CD8-positive, alpha-beta T cell (primary cell): ENCODE measurements at places on chromosomes 7 and 10.
A peak's percentile ranks its signal among the peaks of the same experiment; 100 is the strongest.

GRCh38 chr7:20284003-20284770 lies 46.5 kb upstream of the ITGB8 start:
- DNase-seq = no peak

DNA sequence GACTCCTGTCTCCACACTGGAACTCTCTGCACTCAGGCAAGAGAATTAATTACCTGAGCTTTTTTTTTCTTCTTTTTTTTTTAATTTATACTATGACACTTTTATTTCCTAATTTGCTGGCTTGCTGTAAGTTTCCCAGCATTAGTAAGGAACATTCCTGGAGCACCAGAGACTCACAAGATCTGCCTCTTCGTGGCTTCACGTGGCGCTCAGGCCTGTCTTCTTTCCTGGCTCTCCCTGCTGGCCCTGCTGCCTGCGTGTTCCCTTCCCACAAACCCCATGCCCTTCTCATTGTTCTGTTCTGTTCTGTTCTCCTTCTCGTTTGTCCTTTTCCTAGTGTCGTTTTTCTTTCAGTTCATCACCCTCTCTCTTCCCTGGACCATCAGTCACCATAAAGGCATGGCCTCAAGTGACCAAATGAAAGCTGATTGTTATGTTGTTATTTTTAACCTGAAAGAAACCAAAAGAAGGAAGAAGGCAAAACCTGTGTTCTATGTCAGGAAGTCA lies 591.6 kb upstream of the PFKP start:
- no peak for DNase-seq

- DNase-seq = no peak
Observed at GRCh38 chr7:18126281-18126680, 98.6 kb upstream of the PRPS1L1 start.

DNA sequence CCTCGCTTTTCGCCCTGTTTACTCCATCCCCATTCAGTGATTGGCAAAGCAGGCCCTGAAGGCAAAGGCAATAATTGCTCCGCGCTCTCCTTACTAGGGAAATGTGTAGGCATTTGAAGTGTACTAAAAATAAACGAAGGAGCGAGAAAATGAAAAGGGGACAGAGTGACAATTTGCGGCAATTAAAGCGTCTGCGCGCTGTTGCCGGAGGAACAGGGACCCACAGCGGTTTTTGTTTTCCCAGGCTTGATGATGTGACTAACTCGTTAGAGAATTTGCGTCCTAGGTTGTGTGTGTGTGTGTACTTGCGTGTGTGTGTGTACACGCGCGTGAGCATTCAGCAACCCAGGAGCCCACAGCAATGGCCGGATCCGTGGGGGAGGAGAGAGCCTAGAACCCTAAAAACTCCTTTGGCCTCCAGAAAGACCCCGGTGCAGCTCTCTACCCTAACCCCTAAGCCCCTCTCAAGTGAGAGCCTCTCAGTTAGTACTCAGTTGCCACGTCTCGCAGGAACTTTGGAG lies 7.8 kb upstream of the DLX6 start:
- no peak for DNase-seq

DNA sequence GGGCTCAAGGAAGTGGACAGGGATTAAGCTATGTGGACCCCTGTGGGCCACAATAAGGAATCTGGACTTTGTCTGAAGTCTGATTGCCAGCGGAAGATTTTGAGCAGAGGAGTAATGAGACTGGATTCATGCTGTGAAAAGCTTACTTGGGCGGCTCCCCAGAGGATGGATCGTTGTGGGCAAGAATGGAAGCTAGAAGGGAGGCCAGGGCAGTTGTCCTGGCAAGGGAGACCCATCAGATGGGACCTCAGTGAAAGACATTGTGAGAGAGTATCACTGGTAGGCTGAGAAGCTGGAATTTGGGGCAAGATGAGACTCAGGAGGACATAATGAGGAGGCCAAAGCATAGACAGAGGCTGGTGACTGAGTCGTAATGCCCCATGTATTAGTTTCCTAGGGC lies 15.6 kb downstream of the ABCC2 start:
- no peak for DNase-seq

DNA sequence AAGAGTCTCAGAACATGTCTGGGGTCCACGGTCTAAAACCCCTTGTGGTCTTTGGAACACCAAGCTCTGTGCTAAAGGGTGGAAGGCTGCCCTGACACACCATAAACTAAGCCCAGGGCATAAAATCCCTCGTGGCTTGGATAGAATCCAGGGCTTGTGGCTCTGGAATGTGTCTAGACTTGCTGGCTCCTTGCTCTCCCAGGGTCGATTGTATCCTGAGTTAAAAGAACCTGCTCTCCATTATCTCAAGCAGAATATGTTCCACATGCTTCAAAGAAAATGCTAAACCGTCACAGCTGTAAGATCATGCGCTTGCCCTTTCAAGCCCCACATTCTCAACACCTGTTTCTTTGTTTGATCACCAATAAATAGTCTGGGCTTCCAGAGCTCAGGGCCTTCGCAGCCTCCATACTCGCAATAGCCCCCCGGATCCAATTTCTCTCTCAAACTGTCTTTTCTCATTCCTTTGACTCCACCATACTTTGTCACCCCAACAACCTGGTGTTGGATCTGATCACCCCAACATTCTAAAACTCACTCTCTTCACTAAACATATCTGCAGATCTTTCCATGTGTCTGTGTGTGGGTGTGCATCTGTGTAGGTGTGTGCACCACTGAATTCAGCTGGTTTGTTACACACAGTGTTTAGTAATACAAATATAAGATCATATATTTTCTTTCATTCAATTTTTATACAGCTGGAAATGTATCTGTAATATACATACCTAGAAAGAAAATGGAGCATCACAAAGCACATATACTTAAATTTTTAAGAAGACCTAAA lies 238.5 kb downstream of the ZMYND11 start:
- DNase-seq = no peak

- no peak for DNase-seq
Observed at GRCh38 chr10:69492746-69493462, 41.6 kb downstream of the TSPAN15 start.

DNA sequence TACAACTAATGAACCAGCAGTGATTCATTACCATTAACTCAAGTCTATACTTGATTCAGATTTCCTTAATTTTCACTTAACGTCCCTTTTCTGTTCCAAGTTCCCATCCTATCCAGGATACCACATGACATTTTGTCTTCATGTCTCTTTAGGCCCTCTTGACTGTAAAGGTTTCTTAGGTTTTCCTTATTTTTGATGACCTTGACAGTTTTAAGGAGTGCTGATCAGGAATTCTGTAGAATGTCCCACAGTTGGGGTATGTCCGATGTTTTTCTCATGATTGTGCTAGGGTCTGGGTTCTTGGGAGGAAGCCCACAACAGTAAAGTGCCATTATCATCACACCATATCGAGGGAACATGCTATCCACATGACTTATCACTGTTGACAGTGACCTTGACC lies 162.7 kb downstream of the PTPN20 start:
- no peak for DNase-seq

GRCh38 chr7:1537535-1538412 lies 7.3 kb downstream of the MAFK start:
- DNase-seq = no peak

DNA sequence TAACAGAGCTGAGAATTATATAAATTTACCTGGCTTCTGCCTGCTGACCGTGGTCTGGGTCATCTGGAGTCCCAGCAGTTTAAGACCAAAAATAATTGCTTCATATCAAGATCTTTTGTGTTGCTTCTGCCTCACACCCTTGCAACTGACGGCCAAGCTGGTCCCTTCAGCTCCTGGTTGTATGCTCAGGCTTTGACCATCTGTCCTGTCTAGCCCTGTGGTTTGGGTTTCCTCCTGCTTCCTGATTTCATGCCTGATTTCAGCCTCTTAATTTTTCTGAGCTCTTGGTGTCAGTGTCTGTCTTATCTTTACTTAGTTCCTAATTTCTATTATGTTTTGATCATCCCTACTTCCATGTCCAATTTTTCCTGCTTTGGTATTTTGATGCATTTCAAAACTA lies 87.9 kb upstream of the PLXDC2 start:
- DNase-seq = no peak

DNA sequence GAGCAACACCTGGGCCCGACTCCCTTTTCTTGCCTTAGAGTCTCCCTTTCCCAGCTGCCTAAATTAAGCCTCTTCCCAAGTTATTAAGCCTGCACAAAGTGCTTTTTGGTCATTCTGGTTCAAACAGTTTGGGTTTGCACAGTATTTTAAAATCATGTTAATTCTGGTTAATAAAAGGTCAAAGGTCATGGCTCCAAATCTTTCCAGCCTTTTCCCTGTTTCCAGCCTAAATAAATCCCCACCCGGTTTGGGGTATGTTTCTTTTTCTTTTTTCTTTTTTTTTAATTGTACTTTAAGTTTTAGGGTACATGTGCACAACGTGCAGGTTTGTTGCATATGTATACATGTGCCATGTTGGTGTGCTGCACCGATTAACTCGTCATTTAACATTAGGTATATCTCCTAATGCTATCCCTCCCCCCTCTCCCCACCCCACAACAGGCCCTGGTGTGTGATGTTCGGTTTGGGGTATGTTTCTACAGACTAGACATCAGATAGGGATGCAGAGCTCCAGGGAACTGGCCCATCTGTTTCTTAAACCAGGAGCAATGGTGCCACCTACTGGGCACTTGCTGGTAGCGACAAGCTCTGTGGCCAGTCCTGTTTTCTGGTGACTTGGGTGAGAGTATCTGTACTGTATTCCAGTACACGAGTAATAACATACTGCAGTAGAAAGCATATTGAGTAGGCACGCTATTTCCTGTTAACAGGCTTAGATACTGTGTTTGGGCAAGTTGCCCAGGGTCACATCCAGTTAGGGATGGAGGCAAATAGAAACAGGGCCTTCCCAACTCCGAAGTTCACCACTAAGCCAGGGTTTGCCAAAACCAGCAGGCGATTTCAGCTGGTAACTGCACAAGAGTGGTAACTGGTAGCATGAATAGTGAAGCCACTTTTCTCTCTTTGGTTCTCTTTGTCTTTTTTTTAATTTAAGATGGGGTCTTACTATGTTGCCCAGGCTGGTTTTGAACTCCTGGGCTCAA lies 60.6 kb upstream of the TRIM8 start:
- peak; percentile 87 for DNase-seq

DNA sequence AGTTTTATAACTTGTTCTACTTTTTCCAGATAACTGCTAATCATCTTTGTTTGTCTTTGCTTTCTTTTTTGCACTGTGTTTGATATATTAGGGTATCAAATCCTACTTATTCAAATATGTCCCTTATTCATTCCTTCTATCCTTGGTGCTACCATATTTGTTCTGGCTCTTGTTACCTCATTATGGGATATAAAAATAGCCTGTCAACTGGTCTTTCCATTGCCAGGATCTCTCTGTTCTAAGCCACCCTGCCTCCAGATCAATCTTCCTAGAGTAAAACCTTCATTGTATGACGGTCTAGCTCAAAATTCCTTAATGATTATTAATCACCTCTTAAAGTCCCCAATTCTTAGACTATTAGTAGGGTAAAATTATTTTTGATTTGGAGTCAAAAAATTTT lies 25.2 kb downstream of the MET start:
- DNase-seq = no peak

DNA sequence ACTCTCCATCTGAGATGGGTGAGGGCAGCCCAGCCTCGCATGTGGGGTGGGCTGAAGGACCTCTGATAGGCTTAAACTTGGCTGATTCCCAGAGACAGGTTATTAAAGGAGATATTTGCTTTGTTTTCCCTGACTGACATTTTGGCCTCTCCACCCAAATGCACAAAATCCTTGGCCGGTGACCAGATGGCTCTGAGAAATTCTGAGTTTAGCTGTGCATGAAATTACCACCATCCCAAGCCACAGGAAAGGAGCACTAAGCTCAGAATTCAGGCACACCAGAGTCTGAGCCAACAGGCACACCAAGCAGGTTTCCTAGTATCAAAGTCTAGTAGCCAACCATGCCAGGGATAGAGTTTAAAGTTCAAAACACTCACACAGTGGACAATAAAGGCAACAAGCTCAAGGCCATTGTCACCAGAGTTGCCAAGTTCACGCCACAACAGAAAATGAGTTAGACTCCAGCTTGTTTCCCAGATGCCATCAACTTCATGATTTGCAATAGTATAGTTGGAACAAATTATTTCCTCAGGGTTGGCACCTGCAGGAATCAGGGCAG lies 387.6 kb downstream of the KCNMA1 start:
- DNase-seq = no peak

GRCh38 chr7:30584965-30585364 lies 9.7 kb upstream of the GARS1 start:
- no peak for DNase-seq

DNA sequence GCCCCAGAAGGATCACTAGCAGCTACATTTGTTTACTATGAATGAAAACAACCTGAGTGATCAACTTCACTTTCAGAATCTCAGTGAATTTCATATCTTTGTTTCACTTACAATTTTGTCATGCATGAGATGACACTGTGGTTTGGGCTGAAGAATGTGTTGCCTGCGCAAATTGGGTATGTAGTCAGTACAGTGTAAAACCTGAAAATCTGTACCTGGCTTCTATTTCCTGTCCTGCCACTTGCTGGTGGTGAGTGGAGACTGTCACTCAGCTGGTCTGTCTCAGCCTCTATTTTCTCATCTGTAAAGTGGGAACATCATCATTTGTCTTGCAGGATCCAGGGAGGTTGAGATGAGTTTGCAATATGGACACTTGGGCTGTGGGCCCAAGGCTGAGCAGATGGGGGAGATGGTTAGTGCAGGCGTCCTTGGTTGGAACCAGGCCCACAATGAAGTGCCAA lies 118.0 kb downstream of the WDFY4 start:
- DNase-seq = no peak

- DNase-seq = no peak
Observed at GRCh38 chr7:108037140-108037539, 34.2 kb upstream of the LAMB1 start.

DNA sequence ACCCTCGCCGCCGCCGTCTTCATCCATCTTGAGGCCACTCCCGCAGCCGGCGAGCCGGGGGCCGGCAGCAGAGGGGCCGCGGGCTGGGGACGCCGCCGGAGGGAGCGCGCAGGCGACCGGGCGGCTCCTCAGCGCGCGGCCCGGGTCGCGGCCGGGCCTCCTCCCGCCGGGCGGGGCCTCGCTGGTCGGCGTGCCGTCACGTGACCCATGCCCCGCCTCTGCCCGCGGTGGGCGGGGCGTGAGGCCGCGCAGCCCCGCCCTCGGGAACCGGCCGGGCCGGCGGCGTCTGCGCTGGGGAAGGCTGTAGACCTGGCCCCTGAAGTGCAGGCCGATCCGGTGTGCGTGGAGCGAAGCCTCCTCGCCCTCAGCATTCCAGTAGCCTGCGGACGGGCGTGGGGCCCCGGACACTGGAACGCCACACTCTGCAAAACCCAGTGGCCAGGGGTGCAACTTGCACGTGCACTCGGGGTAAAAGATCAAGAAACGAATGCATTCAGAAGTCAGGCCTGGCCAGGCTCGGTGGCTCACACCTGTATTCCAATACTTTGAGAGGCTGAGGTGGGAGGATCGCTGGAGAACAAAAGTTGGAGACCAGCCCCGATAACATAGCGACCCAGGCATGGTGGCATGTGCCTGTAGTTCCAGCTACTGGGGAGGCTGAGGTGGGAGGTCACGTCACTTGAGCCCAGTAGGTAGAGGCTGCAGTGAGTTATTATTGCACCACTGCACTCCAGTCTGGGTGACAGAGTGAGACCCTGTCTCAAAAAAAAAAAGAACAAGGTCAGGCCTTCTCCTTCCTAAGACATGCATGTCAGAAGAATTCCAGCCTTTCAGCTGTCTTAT lies at the start of gene CYTH3:
CYTH3 (minus strand) TSS at position 144 of the 843 bp plus-strand sequence; CDS start at position 27, 117 bp downstream.
- peak; percentile 90 for DNase-seq

- DNase-seq = no peak
Observed at GRCh38 chr10:62885684-62886461, 69.7 kb upstream of the EGR2 start.

- no peak for DNase-seq
Observed at GRCh38 chr10:7488418-7488829, 77.6 kb upstream of the SFMBT2 start.

- DNase-seq = no peak
Observed at GRCh38 chr10:6701289-6701688, 121.2 kb upstream of the PRKCQ start.

GRCh38 chr7:93890041-93890463 lies 501 bp downstream of the TFPI2 start:
- DNase-seq = no peak
